ENCODE measurements at places on chromosomes 2 and 18. TPM values are rescaled to one million over a fixed set of nuclear protein-coding genes. Genes with fewer than 3 reads are reported as not detected.

TANC1 gene
- total RNA-seq: 9.7 TPM

CRYBA2 gene
- not detected for total RNA-seq

TFPI gene
- total RNA-seq: 32.6 TPM

SP9 gene
- total RNA-seq: not detected

NPHP1 gene
- 29.2 TPM for total RNA-seq

DUSP11 gene
- total RNA-seq: 39.5 TPM

FRZB gene
- total RNA-seq: not detected

RBMS1 gene
- 72.6 TPM for total RNA-seq

LOXHD1 gene
- not detected for total RNA-seq
